ENCODE measurements at places on chromosomes 3 and 15.

- DNase-seq = no peak
These were observed 78.8 kb downstream of the ATP2B2 start for GRCh38 chr3:10426346-10427220.

- DNase-seq = no peak
These were observed 220.6 kb upstream of the MRPL3 start for GRCh38 chr3:131723343-131723742.

DNA sequence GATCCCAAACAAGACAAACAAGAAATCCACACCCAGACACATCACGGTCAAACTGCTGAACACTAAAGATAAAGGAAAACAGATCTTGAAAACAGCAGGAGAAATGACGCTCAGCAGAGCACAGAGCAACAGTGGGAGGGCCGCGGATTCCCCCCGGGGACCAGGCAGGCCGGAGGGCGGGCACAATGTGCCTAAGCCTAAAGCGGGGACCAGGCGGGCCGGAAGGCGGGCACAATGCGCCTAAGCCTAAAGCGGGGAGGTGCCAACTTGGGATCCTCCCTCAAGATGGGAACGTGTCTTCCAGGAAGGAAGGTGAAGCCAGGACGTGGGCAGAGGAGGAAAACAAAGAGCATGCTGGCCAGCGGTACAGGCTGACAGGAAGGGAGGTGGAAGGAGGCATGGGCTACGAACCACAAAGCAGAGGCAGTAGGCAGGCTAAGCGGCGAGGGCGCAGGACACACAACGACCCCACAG lies 31.1 kb downstream of the CYFIP1 start:
- peak; percentile 71 for DNase-seq

DNA sequence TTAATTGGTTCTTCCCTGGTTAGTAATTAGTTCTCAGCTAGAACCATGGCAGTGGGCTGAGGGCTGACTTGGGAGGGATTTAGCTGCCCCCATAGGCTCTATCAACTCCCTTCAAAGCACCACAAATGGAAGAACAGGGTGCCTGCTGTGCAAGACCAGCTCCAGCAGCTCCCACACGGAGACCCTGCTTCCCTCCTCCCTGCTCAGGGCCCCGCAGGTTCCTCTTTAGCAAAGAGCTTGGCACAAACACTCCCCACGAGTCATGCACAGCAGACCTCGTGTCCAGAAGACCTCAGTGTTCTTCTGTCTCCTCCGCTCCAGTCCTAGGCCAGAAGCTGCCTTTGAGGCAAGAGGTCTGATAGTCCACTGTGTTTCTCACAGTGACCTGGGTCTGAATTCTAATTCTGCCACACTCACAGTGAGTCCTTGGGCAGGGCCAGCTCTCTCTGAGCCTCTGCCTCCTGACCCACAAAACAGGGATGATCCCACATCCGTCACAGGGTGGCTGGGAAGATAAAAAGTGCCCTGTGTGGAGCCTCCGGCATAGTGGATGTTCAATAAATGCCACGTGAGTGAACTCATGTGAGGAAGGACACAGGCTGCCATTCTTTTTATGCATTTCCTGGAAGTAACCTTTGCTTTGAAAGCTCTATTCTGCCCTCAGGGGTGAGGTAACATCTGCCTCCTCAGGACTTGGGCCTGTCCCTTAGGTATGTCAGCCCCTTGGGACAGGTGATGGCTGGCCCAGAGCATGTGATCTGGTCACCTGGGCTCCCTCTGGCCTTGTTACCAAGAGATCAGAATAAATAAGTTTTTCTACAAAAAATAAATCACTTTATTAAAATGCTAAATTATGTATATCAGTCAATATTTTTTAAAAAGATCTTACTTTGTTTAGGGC lies 7.6 kb downstream of the RAB6B start:
- no peak for DNase-seq

GRCh38 chr3:188253800-188254452 lies 100.0 kb downstream of the LPP start:
- DNase-seq = no peak

GRCh38 chr3:69240651-69241568 lies 118.5 kb upstream of the LMOD3 start:
- no peak for DNase-seq

GRCh38 chr15:93466380-93466779 lies 377.4 kb upstream of the RGMA start:
- DNase-seq = no peak

- DNase-seq = no peak
These were observed 782 bp upstream of the UACA start for GRCh38 chr15:70763950-70764730.

- peak; percentile 40 for DNase-seq
These were observed 28.8 kb downstream of the RAB8B start for GRCh38 chr15:63218100-63218808.

DNA sequence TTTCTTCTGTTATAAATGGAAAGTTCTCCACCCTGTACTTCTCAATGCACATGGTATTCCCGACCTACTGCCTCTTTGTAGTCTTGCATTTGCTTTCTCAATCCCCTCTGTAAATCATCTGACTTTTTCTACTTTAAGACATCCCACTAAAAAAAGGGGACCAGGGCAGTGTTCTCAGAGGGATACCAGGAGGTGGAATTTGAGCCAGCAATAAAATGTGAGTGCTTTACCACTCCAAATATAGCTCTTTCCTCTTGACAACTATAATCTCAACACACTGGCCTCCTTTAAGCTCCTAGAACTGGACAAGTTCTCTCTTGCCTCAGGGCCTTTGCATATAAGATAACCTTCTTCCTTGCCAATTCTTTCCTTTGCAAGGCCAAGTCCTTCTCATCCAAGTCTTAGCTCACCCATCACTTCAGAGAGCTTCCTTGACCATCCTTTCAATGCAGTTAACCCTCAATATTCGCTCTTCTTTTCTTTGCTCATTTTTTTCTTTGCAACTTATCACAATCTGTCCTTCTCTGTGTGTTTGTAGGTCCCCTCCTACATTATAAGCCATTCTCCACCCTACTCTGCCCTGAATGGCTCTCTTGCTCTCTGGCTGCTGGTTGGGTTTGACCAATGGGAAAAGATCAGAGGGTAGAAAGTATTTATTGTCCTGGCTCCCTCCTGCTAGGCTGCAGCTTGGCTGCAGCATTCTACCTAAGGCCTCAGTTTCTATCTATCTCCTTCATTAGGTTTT lies 93.4 kb downstream of the PRICKLE2 start:
- DNase-seq = no peak

GRCh38 chr3:13860001-13860400 lies 19.9 kb downstream of the WNT7A start:
- DNase-seq = no peak

DNA sequence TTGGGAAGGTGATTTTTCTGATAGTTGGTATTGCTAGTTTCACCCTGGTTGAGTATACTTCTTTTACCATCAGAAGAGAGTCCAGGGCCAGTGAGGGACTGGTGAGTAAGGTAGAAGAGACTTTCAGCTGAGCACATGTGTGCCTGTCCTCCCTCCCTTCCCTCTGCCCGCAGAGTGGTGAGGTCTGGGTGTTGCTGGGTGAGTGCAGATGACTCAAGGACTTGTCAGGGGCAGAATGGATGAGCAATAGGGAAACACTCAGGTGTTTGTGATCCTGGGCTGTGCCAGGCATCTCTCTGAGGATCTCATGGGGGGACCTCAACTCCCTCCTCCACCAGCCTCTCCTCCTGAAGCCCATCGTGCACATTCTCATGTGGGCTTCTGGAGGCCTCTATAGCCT lies 76.0 kb upstream of the GSK3B start:
- DNase-seq = peak; percentile 56

DNA sequence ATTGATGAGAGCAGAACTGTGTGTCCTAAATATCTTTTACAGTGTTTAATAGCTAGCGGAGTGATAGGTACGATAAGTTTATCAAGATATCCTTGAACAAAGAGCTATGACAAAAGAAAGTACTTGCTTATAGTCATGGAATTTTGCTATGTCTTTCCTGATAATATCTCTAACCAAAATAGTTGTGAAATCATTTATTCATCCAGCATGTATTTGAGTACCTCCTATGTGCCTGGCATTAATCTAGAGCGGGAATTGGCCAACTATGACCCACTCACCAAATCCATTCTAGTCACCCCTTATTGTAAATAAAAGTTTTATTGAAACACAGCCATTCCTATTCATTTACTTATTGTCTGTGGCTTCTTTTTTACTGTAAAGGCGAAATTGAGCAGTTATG lies 46.6 kb downstream of the ZFAND6 start:
- peak; percentile 21 for DNase-seq

- no peak for DNase-seq
These were observed 2.2 kb upstream of the CHRNA5 start for GRCh38 chr15:78563092-78563491.

- DNase-seq = no peak
These were observed 277.6 kb downstream of the THSD4 start for GRCh38 chr15:71392861-71393283.

DNA sequence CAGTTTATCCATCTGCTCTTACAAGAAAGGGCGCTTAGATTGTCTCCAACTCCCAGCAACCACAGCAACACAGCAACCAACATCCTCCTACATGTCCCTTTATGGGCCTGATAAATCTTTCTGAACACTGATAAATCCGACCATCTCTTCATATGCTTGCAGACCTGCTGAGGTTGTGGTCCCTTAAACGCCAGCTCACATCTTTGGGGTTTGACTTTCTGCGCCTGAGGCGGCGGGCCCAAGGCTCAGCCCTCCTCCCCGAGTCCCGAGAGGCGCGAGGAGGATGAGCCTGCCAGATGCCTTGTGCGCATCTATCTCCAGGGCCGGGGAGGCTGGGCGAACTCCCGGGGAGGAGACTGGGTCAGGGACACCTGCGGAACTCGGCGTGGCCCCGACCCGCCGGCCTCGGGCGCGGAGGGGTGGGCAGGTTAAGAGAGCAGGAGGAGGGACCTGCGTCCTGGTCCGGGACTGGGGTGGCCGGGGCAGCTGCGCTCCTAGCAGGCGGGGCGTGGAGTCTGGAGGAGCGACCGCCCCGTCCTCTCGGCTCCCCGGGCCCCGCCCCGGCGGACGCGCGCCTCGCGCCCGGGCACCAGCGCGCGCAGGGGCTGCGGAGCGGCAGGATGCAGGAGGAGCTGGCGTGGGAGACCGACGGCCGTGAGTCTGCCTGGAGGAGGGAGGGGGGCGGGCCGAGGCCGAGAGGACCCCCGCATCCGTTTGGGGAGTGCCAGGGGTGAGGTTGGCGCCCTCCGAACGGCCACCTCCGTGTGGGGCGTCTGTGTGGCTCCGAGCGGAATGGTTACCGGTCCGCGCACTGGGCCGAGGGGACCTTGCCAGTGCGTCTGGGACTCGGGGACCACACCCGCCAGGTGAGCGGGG lies at the start of gene ANKDD1A:
TSS of gene ANKDD1A (plus strand) at position 592 of the 876 bp plus-strand sequence. CDS start at position 621, 29 bp downstream.
- DNase-seq = peak; percentile 49

GRCh38 chr15:85615930-85616329 lies 178.8 kb downstream of the KLHL25 start:
- DNase-seq = peak; percentile 64

- DNase-seq = no peak
These were observed 723.0 kb upstream of the BCHE start for GRCh38 chr3:166560253-166560652.

- no peak for DNase-seq
These were observed 45.8 kb downstream of the KLF15 start for GRCh38 chr3:126311338-126311978.

DNA sequence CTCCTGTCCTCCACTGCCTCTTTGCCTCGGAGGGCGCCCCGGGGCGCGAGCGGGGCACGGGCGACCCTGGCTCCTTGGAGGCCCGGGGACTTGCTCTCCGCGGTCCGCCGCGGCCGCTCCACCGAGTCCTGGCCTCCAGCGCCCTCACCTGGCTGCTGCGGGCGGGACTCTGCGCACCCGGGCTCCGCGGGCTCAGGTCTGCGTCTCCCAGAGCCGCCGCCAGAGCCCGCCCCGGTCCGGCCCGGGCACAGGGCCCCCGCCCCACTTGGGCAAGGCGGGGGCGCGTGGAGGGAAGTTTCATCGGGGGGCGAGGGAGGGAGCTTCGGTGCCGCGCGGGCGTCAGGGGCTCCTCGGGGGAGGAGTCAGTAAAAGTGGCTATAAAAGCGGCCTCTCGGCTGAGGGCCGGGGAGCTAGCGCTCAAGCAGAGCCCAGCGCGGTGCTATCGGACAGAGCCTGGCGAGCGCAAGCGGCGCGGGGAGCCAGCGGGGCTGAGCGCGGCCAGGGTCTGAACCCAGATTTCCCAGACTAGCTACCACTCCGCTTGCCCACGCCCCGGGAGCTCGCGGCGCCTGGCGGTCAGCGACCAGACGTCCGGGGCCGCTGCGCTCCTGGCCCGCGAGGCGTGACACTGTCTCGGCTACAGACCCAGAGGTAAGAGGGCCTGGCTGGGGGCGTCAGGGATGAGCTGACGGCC lies at the start of gene CEMIP:
TSS of gene CEMIP (plus strand) at position 407 of the 694 bp plus-strand sequence. CDS start 94,510 bp downstream, outside the sequence.
- peak; percentile 86 for DNase-seq

GRCh38 chr3:122857019-122857418 lies 62.1 kb downstream of the SLC49A4 start:
- DNase-seq = no peak

Data from fibroblast of skin of scalp (primary cell).